Activated naive CD8-positive, alpha-beta T cell treated with anti-CD3 and anti-CD28 coated beads, Interleukin-2, amount 50 U/mL, for 16 hours (primary cell): ENCODE measurements at places on chromosomes 3 and 15.
A peak's percentile ranks its signal among the peaks of the same experiment; 100 is the strongest.

DNA sequence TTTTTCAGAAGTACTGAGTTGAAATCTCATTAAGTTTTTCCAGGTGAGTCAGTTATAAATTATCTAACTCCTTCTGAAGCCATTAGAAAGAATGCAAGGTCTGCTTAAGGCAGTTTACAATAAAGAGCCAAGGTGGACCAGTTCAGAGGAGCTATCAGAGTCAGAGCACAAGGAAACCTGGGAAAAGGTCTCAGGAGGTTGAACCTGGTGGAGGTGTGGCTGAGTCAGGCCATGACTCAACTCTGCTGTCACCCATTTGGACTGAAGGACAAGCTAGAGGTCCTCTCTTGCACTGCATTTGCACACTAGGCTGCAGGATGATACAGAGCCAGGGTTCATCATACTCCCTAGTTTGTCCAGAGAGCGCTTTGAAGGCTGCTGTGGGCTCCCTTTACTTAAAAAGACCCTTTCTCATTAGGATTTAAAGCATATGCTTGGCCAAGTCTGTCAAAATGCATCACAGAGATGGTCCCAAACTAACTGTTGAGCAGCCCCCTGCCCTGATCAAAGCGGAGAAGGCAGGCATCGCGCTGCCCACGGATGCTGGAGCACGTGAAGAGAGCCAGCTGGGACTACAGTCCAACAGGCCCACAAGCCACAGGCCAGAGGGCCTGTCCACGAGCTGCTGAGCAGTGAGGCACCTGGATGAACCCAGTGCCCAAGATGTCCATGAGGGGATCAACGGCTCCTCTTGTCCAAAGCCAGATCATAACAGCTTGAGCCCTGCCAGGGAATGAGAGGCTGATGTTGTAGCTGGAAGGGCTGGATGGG lies 26.0 kb upstream of the MRPS22 start:
- DNase-seq: no peak

DNA sequence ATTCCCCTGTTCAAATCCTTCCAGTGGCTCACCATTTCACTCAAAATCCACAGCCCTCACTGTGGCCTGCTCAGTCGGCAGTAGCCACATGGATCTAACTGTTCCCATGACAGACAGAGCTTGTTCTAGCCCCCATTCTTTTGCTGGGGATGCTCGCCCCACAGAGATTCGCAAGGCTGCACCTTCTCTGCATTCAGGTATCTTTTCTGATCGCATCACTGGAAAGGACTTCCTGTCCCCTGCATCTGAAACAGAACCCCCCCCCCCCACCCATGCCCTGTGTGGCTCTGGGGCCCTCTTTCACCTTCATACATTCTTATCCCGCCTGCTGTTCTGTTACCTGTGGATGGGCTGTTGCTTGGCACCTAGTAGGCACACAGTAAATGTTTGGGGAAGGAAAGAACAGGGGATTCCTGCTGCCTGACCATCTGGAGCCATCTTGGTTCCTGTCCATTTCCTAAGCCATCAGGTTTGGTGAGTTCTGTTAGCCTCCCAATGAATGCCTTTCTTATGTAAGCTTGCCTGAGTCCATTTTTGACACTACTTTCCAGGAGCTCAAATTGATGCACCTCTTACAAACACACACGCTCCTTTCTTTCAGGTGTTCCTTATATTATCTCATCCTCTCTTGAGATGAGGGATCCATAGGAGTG lies 42.9 kb upstream of the PGPEP1L start:
- DNase-seq: no peak

DNA sequence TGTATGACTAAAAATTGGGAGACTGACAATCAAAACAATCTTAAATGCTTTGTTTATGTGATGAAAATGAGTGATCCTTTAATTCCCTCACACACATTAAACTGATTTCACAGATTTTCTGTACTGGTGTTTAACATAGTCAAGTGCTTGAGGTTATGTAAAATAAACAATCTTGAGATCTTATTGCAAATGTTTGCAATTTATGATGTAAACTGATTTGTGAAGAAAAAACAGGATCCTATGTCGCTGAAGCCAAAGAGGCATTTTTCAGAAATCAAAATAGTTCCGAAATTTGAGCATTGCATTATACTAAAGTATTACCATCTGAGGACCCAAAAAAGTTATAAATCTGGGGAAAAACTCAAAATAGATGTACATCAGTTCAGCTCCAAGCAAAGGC lies 12.7 kb downstream of the SHOX2 start:
- DNase-seq: no peak

GRCh38 chr15:98586066-98586465 lies 62.3 kb upstream of the IGF1R start:
- no peak for DNase-seq

DNA sequence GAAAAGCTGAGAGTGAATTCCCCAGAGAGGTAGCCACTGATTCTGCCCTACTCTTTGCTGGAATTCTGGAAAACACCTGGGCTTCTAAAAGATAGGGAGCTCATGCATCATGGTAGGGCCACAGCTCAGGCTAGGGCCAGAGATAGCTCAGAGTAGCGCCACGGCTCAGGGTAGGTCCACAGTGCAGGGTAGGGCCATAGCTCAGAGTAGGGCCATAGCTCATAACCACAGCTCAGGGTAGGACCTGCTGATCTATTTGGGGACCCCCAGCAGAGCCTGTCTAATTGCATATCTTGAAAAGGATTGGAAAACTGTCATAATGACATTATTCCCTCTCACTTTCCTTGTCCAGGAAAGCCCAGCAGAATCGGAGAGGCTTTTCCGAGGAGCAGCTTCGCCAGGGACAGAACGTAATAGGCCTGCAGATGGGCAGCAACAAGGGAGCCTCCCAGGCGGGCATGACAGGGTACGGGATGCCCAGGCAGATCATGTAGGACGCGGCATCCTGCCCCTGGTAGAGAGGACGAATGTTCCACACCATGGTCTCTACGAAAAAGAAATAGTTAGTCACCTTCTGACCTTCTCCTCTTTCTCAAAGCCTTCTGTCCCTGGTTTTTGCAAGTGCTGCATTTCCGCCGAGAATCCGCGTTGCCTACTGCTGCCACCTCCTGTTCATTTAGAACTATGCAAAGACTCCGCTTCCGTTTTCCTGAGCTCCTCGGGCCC lies 14.5 kb downstream of the TAGLN3 start:
- peak; percentile 5 for DNase-seq

GRCh38 chr15:91183596-91183995 lies 83.5 kb downstream of the SV2B start:
- no peak for DNase-seq

- no peak for DNase-seq
Measured at GRCh38 chr3:189727898-189728297, 96.7 kb downstream of the TP63 start.

GRCh38 chr3:30527720-30528119 lies 78.7 kb upstream of the TGFBR2 start:
- DNase-seq: no peak

GRCh38 chr15:33392453-33392852 lies 81.7 kb downstream of the RYR3 start:
- no peak for DNase-seq

GRCh38 chr15:39298271-39298962 lies 282.5 kb upstream of the THBS1 start:
- DNase-seq: no peak

DNA sequence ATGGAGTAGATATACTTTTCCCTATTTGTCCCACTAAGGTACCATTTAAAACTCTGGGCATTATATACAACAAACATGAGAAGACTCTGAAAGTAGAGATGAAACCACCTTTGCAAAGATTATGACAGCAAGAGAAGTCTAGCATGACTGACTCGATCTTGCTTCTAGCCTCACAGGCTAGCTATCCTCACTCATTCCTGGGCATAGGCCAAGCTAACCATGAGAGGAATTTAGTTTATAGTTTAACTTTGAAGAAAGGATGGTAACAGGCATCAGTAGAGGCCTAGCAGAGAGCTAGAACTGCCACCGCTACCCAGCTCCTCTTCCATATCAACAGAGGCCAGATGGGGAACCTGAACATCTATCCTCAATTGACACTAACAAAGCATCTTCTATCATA lies 63.5 kb upstream of the FSIP1 start:
- no peak for DNase-seq

DNA sequence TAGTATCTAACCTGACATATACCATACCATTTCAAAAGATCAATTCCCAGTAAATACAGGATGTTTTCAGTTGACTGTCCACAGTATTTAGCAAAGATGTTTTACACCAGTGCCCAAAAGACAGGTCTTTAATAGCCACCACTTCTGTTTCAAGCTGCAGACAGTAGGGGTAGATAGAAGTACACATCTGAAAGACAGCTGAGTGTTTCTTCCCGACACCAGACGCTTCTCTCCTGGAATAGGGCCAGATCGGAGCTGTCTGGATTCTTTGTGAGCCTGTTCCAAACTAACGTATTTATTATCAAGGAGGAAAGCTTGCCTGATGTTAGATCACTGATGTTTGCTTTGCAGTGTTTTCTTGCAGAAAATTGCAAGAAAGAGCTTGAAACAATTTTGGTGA lies 136.1 kb upstream of the RBMS3 start:
- DNase-seq: no peak

DNA sequence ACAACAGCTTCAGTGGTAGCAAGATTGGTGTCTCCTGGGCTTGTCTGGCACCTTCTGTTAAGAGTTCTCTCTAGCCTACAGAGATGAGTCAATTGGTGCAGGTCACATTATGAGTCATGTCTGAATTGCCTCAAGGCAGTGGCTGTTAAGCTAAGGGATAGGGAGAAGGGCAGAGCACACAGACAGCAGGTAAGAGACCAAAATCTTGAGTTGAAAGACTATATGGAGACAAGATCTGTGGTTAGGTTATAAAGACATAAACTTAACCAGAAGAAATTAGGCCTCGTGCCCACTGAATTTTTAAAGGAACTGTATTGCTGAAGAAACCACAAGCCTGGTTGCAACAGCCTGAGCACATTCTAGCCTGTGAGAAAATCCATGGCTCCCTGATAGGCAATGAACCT lies 19.2 kb upstream of the KPNA1 start:
- no peak for DNase-seq

DNA sequence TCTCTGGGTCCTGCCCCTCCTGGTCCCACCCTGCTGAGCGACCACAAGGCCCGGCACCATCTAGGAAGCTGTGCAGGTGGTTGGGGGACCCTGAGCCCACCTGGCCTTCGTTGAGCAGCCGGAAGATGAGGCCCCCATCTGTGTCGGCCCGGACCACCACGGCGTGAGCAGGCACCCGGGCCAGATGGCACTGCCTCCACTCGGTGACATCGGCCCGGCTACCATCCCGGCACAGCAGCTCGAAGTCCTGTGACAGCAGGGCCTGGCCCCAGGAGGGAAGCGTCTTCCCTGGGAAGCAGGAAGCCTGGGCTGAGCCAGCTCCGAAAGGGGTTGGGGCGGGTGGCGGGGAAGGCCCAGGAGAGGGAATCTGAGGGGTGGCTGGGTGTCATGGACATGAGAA lies 12.6 kb downstream of the MELTF start:
- no peak for DNase-seq

DNA sequence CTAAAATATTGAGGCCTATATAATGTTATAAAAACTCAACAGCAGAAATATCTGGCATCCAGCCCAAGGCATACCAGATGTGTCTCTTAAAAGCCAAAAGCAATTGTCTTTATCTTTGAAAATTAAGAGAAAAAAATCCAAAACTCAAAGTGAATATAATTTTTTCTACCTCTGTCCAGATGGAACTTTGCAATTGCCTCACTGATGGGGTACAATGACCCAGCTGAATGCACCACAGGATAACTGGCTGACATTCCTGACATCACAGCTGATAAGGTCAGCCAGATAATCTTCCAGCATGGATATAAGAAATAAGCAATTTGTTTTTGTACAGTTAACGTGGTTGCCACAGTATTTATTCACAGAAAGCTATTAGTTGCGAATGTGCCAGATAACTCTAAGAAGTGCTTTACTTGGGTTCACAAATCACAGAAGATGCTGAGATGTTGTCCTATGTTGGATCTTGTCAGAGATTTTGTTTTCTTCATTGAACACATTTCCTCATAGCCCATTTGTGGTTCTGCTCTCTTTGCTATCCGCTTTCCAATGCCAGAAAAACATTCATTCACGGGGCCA lies 566.9 kb upstream of the CCDC54 start:
- no peak for DNase-seq

GRCh38 chr3:187274977-187275338 lies 16.6 kb downstream of the MASP1 start:
- DNase-seq: no peak
